ENCODE measurements at places on chromosomes 7 and 10.
A peak's percentile ranks its signal among the peaks of the same experiment; 100 is the strongest.

DNA sequence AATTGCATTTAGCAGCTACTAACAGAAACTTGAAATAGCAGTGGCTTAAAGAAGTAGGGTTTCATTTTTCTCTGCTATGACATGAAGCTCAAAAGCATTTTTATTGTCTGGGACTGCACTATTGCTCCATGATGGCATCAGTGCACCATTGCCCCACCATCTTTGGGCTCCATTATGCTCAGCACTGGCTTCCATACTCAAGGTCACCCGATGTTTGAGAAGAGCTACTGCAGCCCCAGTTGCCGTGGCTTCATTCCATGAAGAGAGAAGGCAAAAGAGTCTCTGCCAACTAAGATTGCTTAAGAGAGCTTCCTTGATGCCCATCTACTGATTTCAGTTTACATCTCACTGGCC is 192.2 kb upstream of the LRGUK start:
- no peak for DNase-seq

DNA sequence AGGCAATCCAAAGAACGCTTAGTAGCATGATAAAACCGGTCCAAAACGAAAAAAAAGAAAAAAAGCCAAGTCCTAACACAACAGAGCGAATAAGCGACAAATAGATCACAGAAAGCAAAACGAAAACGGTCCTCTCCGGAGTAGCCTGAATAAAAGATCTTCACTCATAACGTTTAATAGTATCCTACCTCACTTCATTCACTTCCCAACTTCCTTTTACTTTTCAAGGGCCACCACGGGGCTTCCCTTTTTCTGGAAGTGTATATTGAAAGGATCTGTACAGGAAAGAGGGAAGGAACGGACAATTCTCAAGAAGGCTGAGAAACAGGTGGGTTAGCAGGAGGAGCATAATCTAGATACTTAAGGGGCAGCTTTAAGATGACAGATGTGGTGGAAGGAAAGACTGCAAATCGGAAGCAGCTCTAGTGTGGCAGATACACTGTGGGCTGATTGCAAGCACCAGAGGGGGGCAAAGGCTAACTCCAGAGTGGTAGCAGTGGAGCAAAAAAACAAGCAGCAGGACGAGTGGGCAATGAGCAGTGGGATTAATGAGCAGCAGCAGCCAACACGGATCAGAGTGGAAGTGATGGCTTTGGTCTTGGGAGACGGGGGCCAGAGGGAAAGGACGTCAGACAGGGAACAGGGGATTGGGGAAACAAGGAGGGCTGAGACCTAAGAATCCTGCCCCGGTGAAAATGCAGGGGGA is 866 bp downstream of the CNOT4 start:
- peak; percentile 31 for DNase-seq

- no peak for DNase-seq
These were observed 1016.2 kb downstream of the LRMDA start for GRCh38 chr10:76447578-76447977.

DNA sequence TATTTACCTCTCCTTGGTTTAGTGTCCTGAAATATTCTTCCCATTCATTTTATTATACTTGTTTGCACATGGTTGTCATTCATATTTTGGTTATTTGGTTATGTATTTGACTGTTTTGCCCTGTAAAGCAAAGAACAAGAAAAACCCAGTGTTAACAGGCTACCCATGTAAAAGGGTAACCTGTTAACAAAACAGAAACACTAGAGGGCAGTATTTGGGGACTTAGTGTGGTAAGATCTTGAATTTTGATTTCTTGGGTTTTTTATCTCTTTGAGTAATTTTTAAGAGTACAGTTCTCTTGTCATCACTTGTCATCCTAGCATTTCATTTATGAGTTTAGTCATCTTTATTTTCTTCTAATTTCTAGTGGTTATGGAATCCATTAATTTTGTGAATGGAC is 51.3 kb downstream of the POLL start:
- DNase-seq = no peak

DNA sequence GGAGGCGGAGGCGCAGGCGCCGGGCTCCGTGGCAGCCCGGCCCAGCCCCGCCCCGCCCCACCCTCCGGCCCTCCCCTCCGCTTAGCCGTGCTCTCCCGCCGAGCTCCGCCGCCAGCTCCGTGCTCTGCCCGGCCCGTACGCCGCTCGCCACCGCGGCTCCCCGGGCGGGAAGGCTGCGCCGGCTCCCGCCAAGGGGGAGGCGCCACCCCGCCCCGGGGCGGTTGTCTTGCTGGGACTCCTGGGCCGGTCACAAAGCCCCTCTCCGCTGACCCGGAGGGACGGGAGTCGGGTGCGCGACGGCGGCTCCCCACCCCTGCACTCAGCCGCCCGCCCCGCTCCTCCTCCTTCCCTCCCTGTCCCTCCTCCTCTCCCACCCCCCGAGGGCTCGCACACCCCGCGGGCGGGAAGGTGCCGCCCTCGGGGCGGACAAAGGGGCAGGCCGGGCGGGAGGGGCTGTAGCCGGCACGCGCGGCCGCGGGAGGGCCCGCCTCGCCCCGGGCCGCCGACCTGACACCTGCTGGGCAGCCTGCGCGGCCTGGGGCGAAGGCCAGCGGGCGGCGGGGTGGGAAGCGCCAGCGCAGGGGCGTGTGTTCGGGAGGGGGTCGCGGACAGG is 11.5 kb upstream of the SP8 start:
- DNase-seq = no peak

DNA sequence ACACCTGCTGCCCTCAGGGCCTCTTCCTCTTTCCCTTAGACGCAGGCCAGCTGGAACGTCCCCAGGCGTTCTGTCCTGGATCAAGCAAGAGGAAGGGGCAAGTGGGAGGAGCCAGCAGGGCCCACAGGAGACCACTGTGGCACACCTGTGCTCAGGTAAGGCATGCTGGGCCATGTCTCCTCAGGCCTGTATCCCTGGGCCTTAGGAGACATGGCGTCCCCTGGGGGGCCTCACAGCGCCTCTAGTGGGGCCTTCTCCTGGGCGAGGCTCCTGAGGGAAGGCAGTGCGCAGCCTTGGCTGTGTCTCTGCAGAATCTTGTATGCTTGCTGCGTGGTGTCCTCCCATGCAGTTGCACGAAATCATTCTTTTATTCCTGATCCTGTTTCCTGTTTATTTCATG is 31.3 kb downstream of the ZNF783 start:
- DNase-seq = no peak

DNA sequence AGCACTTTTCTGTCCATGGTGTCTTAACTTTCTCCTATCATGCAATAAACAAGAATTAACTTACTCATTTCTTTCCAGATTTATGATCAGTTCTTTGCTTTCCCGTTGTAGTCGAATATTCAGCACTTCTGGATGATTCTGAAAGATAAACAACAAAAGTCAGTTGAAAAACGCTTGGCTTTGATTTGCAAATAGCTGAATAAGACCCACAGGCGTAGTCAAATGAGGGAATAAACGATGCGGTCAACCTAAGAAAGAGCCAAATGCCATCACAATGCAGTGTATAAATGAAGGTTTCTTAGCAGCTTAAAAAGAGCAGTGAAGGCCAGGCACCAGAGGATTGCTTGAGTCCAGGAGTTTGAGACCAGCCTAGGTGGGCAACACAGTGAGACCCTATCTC is 109.4 kb downstream of the ADAM12 start:
- no peak for DNase-seq

GRCh38 chr7:158924956-158925355 is 68.6 kb downstream of the DYNC2I1 start:
- DNase-seq = no peak

DNA sequence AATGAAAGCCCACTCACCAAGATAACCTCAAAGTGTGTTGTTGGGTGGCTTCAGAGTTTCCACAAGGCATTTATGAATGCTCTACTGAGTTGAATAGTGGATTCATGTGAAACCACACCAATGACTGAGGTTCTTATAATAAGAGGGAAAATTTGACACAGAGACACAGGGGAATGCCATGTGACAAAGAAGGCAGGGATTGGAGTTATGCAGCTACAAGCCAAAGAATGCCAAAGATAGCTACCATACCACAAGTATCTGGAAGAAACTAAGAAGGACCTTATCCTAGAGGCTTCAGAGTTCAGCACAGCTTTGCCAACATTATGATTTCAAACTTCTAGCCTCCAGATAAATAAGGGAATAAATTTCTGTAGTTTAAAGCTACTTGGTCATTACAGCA is 68.0 kb upstream of the PCDH15 start:
- DNase-seq = no peak

GRCh38 chr7:132770055-132770454 is 193.8 kb upstream of the PLXNA4 start:
- DNase-seq = no peak
